Vagina (tissue), 2 donors: ENCODE measurements at places on chromosomes 5 and 9.
A peak's percentile ranks its signal among the peaks of the same experiment; 100 is the strongest.

DNA sequence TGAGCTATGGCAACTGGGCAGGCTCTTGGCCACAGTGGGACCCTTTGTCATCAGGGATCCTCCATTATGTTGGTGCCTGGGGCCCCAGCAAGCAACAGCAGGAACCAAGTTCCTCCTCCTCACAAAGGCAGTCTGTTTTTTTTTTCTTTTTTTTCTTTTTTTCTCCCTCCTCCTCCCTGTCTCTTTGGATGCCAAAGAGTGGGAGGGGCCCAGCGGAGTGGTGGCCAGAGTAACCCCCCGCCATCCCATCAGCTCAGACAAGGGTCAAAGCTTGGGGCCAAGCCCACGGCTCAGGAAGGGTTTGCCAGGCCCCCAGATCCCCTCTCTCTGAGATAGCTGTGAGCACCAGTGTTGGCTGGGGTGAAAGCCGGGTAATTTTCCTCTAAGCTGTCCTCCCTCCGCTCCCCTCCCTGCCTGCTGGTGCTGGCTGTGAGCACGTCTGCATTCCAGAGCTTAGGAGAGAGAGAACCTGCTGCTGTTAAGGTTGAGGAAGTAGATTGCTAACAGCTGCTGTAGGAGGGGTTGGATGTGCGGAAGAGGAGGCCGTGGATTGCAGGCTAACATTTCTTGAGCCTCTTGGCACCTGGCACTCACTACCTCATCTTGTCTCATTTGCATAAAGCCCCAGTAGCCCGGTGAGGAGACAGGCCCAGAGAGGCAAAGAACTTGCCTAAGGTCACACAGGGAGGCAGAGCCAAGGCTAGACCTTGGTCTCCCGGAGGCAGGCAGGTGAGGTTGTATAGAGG lies 21.2 kb downstream of the GSN start:
- no peaks in the 10 kb centered on the region for H3K27me3 ChIP-seq
- no peaks in the 10 kb centered on the region for H3K36me3 ChIP-seq
- DNase-seq, result no peak
- peak overlapping the region; percentile 97 for H3K27ac ChIP-seq
- H3K4me3 ChIP-seq, result peak overlapping the region; percentile 8

GRCh38 chr5:141343242-141343952 lies at the start of gene PCDHGA3:
PCDHGA3 (plus strand) TSS chr5:141343829; CDS start chr5:141344034, 205 bp downstream.
- H3K36me3 ChIP-seq, result no peaks in the 10 kb centered on the region
- no peak for DNase-seq

DNA sequence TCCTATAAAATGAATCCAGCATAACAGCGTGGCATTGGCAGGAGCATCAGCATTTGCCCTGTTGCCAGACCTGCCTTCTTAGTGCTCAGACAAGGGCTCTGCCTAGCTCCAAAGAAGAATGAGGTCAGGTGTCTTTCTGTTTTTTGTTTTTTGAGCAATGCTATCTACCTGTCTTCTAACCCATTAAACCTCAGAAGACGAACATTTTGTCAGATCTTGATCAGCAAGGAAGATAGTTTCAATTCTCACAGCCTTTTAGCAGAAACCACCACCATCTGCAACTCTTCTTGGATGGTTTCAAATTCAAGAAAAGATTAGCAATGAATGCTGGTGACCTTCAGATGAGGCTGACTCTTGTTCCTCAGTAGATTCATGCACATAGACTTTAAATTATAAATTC lies 103.5 kb upstream of the IQGAP2 start:
- no peak for DNase-seq
- no peaks in the 10 kb centered on the region for H3K27me3 ChIP-seq
- H3K4me1 ChIP-seq, result no peaks in the 10 kb centered on the region
- H3K4me3 ChIP-seq, result no peak overlapping the region
- no peaks in the 10 kb centered on the region for H3K36me3 ChIP-seq

GRCh38 chr5:127609011-127609410 lies 39.9 kb upstream of the CTXN3 start:
- H3K27ac ChIP-seq, result no peak overlapping the region
- no peak overlapping the region for H3K4me3 ChIP-seq
- no peaks in the 10 kb centered on the region for H3K4me1 ChIP-seq
- H3K27me3 ChIP-seq, result no peaks in the 10 kb centered on the region
- DNase-seq, result no peak

DNA sequence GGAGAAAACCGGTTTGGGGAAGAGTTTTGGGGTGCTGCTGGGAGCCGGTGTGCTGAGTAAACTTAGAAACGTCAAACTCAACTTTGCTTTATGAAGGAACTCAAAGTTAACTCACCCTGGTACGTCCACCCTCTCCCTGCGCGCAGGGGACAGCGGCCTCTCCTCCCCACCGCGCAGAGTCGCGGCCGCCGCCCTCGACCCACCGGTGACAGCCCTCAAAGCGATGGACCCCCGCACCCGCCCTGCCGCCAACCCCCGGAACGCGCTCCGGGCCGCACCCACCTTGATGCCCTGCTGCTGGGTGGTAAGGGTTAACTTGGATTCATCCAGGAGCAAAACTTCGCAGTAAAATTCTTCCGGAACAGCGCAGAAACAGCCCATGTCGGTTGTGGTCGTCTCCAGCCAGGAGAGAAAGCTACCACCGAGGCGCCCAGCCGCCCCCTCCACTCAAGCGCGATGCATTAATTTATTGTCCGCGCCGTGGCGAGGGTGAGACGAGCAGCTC lies 366 bp downstream of the EPB41L4A start:
- H3K4me3 ChIP-seq, result peak overlapping the region; percentile 82
- peaks cover 1% of the 10 kb centered on the region for H3K4me1 ChIP-seq
- DNase-seq, result no peak
- no peaks in the 10 kb centered on the region for H3K27me3 ChIP-seq
- no peaks in the 10 kb centered on the region for H3K36me3 ChIP-seq
- H3K27ac ChIP-seq, result peak overlapping the region; percentile 88

DNA sequence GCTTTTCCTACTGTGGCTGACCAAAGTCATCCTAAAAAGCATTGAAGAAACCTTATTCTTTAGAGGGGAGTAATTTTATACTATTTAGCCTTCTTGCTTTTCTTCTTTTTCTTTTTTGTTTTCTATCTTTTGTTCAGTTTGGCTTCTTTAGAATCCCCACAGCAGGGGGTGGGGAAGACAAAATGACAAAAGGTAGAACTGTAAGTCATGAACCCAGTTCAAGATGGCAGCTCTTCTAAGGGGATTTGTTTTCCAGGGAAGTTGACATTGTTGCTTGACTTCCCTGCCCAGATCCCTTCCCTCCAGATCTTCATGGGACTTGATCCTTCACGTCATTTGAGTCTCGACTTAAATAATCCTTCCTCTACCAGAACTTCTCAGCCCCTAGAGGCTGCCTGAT lies 692.4 kb upstream of the DMAC1 start:
- H3K27me3 ChIP-seq, result no peaks in the 10 kb centered on the region
- H3K36me3 ChIP-seq, result no peaks in the 10 kb centered on the region
- no peak overlapping the region for H3K27ac ChIP-seq
- DNase-seq, result no peak
- H3K4me3 ChIP-seq, result no peak overlapping the region

DNA sequence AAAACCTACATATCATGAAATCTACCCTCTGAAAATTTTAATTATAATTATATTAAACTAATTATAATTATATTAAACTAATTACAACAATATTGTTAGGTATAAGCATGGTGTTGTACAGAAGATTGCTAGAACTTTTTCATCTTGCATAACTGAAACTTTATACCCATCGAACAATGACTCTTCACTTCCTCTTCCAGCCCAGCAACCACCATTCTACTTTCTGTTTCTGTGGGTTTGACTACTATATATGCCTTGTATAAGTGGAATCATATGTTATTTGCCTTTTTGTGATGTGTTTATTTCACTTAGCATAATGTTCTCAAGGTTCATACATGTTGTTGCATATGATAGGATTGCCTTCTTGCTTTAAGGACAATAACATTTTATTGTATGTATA lies 274.2 kb upstream of the CCNH start:
- DNase-seq, result no peak
- H3K27me3 ChIP-seq, result no peaks in the 10 kb centered on the region
- no peak overlapping the region for H3K4me3 ChIP-seq
- no peak overlapping the region for H3K27ac ChIP-seq
- no peaks in the 10 kb centered on the region for H3K4me1 ChIP-seq

DNA sequence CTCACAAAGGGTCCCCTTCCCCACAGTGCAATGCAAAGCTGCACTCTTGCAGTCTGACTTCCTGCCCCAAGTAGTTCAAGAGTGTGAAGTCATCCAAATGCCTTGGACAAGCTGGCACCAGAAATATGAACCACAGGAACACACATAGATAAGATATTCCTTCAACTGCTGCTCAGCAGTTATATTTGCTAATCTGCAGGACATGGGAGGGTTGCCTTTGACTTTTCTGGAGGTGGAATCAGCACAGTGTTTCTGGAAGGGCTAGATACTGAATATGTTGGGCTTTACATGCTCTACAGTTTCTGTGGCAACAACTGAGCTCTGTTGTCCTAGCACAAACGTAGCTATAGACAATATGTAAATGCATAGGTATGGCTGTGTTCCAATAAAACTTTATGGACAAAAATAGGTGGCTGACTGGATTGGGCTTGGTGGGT lies 96.7 kb upstream of the PCA3 start:
- H3K27me3 ChIP-seq, result no peaks in the 10 kb centered on the region
- no peak overlapping the region for H3K4me3 ChIP-seq
- H3K36me3 ChIP-seq, result no peaks in the 10 kb centered on the region

DNA sequence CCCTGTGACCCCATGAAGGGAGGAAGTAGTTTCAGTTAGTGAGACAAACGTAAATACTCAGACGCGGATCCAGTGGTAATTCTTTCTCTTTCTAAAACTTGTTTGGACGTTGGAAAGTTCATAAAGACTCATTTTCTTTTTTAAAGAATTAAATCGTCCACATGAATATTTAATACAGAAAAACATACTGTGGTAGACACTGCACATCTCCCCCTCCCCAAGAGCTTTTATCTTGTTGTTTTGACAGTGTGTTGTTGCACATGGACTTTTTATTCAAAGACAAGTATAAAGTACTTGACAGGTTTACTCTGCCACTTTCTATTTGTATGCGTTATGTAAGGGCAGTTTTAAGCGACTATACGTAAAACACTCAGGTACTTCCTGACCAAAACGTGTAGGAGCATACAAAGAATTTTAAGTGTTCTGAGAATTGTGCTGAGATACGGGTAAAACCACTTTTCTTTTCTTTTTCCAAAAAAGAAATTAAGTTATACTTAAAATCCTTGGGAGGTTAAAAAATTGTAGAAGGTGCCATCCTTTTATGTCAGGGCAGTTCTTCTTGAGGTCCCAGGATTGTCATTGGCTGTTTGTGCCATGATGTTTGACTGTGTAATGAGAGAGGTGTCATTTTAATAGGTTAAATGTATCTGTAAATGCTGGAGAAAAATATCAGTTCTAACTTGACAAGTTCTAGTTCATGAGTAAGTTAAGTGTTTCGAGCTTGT lies 1.3 kb downstream of the NIPBL start:
- H3K36me3 ChIP-seq, result no peaks in the 10 kb centered on the region
- H3K4me1 ChIP-seq, result peaks cover 72% of the 10 kb centered on the region
- peak overlapping the region; percentile 98 for H3K4me3 ChIP-seq
- no peaks in the 10 kb centered on the region for H3K27me3 ChIP-seq

- H3K27me3 ChIP-seq, result no peaks in the 10 kb centered on the region
- H3K4me3 ChIP-seq, result no peak overlapping the region
- H3K36me3 ChIP-seq, result no peaks in the 10 kb centered on the region
- no peak overlapping the region for H3K27ac ChIP-seq
Measured at GRCh38 chr5:58523956-58524355, 32.7 kb downstream of the GAPT start.

- no peak overlapping the region for H3K27ac ChIP-seq
- H3K4me1 ChIP-seq, result no peaks in the 10 kb centered on the region
- no peaks in the 10 kb centered on the region for H3K36me3 ChIP-seq
Measured at GRCh38 chr5:123028222-123028621, 8.3 kb downstream of the PPIC start.

GRCh38 chr9:137116027-137116507 lies 1.5 kb upstream of the DPP7 start:
- H3K27ac ChIP-seq, result no peak overlapping the region
- H3K36me3 ChIP-seq, result peaks cover 17% of the 10 kb centered on the region
- no peak for DNase-seq
- H3K4me3 ChIP-seq, result no peak overlapping the region

DNA sequence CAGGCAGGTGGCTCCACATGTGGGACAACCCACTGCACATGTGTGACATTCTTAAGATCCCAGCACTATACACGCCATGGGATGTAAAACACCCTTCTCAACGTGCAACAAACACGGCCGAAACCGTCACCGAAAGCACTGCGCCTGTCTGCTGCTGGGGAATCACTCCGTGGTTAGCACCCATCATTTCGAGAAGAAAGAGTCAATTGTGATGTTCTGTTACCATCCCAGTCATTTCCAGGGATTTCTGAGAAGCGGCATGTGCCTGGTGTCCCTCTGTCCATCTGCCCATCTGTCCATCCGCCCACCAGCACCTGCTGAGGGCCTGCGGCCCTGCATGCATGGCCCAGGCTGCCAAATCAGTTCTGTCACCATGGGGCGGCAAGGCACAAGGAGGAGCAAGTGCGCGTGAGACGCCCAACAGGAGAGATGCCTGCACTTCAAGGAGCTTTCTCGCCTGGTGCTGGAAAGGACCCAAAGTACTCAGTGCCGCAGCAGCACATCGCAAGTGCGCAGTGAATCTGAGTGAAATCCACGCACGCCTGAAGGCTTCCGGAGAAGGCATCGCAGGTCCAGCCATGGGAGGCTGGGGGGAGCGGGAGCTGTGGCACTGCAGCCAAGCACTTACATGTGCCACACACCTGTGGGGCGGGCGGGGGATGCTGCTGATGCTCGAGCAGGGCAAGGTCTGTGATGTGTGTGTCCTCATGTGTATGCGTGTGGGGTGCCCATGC lies 38.0 kb downstream of the VAV2 start:
- H3K27ac ChIP-seq, result no peak overlapping the region
- no peak overlapping the region for H3K4me3 ChIP-seq
- peaks cover 26% of the 10 kb centered on the region for H3K4me1 ChIP-seq

DNA sequence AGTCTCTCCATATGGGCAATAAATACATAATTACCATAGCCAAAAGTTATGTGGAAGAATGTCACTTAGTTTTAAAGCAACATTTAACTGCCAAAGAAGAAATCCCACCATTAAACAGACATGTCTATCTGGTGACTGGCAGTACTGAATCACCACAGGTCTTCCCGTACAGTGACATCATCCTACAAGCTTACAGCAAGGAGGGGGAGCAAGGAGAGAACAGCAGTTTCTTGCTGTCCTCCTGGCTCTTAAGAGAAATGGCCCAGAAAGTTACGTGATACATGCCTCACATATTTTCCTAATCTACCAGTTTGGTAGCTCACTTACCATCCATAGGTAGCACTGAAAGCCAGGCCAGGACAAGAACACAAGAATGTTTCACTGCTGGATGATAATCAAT lies 671.0 kb downstream of the DMRTA1 start:
- no peak overlapping the region for H3K4me3 ChIP-seq
- no peaks in the 10 kb centered on the region for H3K4me1 ChIP-seq
- no peaks in the 10 kb centered on the region for H3K36me3 ChIP-seq

GRCh38 chr9:128902351-128903078 lies 18.3 kb upstream of the PHYHD1 start:
- H3K27ac ChIP-seq, result peak overlapping the region; percentile 94
- no peak overlapping the region for H3K4me3 ChIP-seq
- H3K36me3 ChIP-seq, result peaks cover 14% of the 10 kb centered on the region

DNA sequence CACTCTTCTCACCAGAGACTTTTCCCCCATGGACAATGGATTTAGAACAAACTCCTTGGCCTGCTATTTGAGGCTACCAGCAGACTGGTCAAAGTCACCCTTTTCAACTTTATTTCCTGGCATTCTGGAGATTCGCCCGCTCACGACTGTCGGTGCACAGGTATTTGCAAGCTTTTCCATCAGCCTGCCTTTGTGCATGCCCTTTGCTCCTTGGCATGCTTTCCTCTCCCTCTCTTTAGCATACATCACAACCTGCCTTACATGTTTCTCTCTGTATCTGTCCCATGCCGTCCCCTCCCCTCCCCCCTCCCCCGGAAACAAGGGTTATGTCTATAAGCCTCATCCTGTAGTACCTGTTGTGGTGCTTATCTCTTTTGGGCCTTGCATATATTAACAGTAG lies 257.1 kb downstream of the AOPEP start:
- no peaks in the 10 kb centered on the region for H3K4me1 ChIP-seq
- H3K4me3 ChIP-seq, result no peak overlapping the region
- H3K27me3 ChIP-seq, result no peaks in the 10 kb centered on the region
